Psoas muscle (tissue), 8 donors: ENCODE measurements at places on chromosomes 7 and 10.
A peak's percentile ranks its signal among the peaks of the same experiment; 100 is the strongest.

- no peak for DNase-seq
Measured at GRCh38 chr10:97517778-97518300, 19.1 kb downstream of the UBTD1 start.

DNA sequence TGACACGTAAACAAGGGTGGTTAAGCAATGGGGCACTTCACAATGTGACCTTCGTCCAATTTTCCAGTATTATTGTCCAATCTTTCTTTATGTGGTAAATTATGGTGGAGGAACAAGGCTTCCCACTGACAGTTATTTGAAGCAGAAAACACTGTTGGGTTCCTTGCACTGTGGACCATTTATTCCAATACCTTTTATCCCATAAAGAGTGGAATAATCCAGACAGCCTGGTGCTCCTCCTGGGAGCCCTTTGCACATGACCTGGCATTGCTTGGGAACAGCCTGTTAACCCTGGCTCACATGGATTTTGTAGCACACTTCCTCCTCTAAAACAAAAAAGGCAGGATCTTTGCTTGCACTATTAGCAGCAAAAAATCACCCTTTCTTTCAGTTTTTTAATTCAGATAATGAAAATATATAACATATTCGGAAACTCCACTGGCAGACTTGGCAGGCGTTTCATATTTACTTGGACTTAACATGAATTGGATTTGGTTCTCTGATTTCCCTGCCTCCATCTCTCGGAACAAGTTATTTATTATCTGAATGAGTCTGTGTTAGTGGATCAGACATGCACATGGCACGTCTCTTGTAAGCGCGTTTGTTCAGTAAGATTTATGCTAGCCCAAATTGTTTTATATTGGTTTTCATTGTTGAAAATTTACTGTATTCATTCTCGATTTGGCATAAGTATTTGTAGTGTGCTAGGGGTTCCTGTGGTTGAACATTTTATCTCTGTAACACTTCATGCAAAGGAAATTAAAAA is 59.3 kb downstream of the BMPER start:
- DNase-seq: no peak

DNA sequence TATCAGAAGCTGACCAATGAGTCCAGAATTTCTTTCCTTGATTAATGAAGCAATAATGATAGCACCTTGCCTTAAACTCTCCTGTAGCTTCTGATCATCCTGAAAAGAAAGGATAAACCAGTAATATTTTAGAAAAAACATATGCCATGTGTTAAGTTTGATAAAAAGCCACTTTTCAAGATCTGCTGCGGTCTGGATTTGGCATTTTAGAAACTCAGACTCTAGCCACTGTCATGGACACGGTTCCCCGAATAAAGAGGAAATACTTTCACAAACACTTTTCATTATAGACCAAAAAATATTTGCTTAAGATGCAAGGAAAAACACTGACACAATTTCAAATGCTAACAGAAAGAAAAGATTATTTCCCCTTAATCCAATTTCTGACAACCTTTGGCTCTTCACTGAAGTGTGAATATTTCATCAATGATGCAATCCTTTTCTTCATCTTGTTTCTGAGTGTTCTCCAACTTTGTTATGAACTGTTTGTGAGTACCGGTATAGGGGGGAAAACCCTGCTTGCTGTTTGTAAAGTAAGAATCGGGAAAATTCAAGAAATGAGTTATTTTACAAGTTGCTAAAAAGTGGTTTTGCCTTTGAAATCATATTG is 329.5 kb downstream of the CRPPA start:
- DNase-seq: no peak

GRCh38 chr10:23344241-23344841 is at the start of gene C10orf67:
Gene C10orf67 (minus strand): TSS chr10:23344797. CDS start chr10:23344774, 23 bp downstream.
- peak; percentile 21 for DNase-seq

- no peak for DNase-seq
Measured at GRCh38 chr7:79504607-79505389, 51.3 kb upstream of the MAGI2 start.

DNA sequence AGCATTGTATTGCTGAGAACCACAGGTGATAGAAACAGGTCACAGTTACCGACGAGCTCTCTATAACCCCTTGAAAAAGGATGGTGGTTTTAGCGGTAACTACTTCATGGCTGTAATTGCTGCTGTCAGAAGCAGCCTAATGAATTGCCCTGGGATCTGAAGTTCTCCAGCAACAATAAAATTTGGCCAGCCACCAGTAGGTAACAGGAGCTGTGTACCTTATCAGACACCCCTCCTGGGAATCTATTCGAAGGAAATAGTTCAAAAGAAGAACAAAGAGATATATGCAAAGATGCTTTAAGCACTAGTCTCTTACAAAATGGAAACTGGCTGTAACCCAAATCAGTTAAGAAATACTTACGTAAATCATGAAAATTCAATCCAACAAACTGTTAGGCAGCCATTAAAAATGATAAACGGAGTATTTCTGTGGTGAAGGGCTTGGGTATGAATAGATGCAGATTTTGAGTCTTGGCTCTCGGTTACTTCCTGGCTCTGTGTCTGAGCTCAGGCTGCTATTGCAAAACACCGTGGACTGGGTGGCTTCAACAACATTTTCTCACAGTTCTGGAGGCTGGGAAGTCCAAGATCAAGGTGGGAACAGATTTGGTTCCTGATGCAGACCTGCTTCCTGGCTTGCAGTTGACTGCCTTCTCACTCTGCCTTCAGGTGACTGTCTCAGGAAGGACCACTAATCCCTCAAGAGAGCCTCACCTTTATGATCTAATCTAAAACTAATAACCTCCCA is 1.6 kb downstream of the MSRB2 start:
- DNase-seq: no peak

GRCh38 chr7:4074407-4074806 is 607.7 kb upstream of the FOXK1 start:
- DNase-seq: no peak

DNA sequence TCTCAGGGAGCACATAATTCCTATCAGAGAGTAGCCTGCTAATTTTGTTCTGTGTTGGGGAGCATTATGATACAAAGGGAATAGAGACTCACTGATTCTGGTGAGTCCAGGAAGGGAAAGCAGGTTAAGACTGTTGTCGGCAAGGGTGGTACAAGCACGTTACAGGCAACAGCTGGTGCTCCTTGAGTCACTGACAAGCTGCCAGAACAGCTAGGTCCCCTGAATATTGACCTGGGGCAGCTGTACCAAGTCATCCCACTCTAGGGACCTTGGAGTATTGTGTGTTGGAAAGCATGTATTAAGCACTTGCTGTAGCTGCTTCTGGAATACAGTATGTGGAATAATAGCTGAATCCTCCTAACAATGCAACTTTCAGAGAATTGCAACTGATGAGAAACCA is 37.0 kb upstream of the GLCCI1 start:
- DNase-seq: no peak
